Mesenteric fat pad (tissue), 1 donor: ENCODE measurements at places on chromosomes 7 and 10. TPM values are rescaled to one million over a fixed set of nuclear protein-coding genes. Genes with fewer than 3 reads are reported as not detected.

DNA sequence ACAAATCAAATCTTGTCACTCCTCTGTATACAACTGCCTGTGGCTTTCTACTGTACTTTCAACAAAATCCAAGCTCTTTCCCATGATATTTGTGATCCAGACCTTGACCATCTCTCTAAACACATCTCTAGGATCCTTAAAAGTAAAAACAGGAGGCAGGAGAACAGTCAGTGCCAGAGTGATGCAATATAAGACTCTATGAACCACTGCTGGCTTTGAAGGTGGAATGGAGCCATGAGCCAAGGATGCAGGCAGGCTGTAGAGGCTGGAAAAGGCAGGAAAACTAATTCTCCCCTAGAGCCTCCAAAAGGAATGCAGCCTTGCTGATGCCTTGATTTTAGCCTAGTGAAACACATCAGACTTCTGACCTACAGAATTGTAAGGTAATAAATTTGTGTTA is 45.5 kb upstream of the LRRN3 start:
- DNase-seq = no peak

DNA sequence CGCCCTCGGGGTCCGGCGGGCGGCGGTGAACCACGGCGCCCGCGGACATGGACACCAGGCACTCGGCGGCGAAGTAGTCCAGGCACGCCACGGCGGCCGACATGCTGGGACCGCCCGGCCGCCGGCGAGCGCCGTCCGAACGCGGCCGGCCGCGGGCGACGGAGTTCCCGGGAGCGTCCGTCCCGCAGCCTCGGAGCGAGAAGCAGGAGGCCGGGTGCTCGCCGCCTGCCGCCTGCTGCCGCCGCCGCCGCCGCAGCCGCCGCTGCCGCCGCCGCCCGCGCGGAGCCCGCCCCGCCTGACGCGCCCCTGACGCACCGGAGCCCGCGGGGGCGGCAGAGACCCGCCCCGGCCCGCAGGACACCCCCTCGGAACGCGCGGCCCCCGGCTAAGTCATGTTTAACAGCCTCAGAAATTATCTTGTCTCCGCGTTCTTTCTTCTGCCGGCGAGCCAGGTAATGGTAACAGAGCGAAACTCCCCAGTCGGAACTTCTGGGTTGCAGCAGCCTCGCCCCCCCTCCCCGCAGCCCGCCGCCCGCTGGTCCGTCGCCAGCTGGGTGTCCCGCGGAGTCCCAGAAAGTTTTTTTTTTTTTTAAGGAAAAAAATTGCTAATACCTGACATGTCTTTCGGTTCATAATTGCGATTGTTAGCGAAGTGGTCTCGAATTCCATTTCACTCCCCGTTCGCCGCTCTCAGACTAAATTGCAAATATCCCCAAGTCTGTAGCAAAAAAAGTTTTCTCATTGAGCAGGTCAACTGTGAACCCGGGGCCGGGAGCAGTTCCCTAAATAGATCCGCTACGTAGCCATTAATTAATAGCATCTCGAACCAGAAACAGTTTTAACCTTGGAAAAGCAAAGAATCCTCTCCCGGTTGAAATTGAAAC is at the start of gene KLF14:
Gene KLF14 (minus strand): TSS at position 277 of the 884 bp plus-strand sequence. CDS start 174 bp downstream, at position 103.
- DNase-seq = no peak

GRCh38 chr10:18409599-18410397 is 241.6 kb downstream of the NSUN6 start:
- no peak for DNase-seq

DNA sequence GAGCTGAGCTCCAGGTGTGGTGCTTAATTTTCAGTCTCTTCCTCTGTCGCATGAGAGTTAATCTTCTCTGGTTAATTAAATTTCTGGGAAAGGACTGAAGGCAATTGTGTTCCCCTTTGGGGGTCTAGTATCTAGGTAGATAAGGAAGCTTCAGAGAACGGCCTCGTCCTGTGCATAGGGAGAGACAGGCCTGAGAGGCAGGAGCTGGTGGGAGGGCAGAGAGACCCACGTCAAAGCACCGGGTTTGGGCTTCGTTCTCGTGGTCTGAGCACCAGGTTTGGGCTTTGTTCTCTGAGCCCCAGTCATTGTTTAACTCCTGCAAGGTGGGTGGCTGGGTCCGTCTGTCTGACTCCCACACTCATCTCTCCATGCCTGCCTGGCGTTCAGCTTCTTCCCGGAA is 160.8 kb upstream of the PITRM1 start:
- no peak for DNase-seq

DNA sequence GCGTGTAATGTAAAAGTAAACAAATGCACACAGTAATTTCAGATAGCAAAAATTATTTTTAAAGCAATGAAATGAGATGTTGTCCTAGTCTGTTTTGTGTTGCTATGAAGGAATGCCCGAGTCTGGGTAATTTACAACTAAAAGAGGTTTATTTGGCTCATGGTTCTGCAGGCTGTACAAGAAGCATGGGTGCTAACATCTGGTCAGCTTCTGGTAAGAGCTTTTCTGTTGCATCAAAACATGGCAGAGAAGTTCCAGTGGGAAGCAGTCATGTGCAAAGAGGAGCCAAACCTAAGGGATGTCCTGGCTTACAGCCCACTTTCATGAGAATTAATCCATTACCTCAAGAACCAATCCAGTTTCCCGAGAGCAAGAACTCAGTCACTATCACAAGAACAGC is 62.9 kb upstream of the MNX1 start:
- DNase-seq = no peak

Gene SLC26A3
- total RNA-seq = 0.45 TPM

Gene GARIN1A
- 10.2 TPM for total RNA-seq

Gene CTAGE8
- total RNA-seq = 0.71 TPM
